Mesothelial cell of epicardium (in vitro differentiated cells): ENCODE measurements at places on chromosomes 13 and 19. TPM values are rescaled to one million over a fixed set of nuclear protein-coding genes. Genes with fewer than 3 reads are reported as not detected.
A peak's percentile ranks its signal among the peaks of the same experiment; 100 is the strongest.

Gene BSPH1
- total RNA-seq = not detected in 3 replicates

Gene LHB
- not detected in 3 replicates for total RNA-seq

GRCh38 chr13:72864142-72865011, 82.4 kb downstream of the PIBF1 start:
- no peaks in the 10 kb centered on the region for H3K27me3 ChIP-seq
- H3K36me3 ChIP-seq = peaks cover 33% of the 10 kb centered on the region
- no peak overlapping the region for H3K4me3 ChIP-seq
- DNase-seq = no peak
- no peak overlapping the region for H3K27ac ChIP-seq

GRCh38 chr13:30816736-30817135, 81.4 kb downstream of the ALOX5AP start:
- no peak overlapping the region for H3K27ac ChIP-seq
- no peak overlapping the region for H3K4me3 ChIP-seq
- no peaks in the 10 kb centered on the region for H3K36me3 ChIP-seq
- no peak for DNase-seq
- peaks cover 16% of the 10 kb centered on the region for H3K4me1 ChIP-seq
- no peaks in the 10 kb centered on the region for H3K27me3 ChIP-seq

GRCh38 chr13:106570299-106570852, 2.4 kb upstream of the ARGLU1 start:
- peak overlapping the region; percentile 90 for H3K27ac ChIP-seq
- no peaks in the 10 kb centered on the region for H3K27me3 ChIP-seq
- no peaks in the 10 kb centered on the region for H3K36me3 ChIP-seq
- H3K4me1 ChIP-seq = peaks cover 23% of the 10 kb centered on the region
- DNase-seq = peak; percentile 84
